Aorta (tissue), 5 donors: ENCODE measurements at places on chromosomes 1 and 21. TPM values are rescaled to one million over a fixed set of nuclear protein-coding genes. Genes with fewer than 3 reads are reported as not detected.

DNA sequence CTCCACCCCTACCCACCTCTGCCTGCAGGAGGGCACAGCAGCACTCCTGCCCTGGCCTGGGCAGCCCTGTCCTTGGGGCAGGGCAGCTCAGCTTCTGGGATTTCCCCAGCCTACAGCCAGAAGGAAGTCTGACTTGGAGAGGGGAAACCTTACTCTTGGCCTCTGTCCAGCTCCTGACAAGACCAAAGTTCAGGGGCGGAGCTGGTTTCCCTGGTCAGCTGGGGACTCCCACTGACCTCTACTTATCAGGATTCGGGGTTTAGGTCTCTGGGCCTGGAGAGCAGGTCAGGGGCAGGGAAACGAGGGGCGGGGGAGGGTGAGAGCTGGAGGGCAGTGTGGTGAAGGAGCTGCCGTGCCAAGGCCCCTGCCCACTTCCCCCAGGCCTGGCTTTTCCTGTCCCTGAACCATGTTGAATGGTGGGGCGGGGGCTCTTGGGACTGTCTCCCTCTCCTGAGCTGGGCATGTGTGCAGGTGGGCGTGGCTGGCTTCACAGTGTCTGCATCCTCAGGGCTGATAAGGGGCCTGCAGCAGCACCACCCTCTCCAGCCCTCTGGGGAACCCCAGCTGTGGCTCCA is 16.8 kb upstream of the ETV3 start:
- H3K27ac ChIP-seq: no peak overlapping the region
- H3K27me3 ChIP-seq: no peaks in the 10 kb centered on the region
- peak; percentile 70 for DNase-seq
- no peaks in the 10 kb centered on the region for H3K36me3 ChIP-seq
- no peaks in the 10 kb centered on the region for H3K4me1 ChIP-seq

GRCh38 chr1:66434096-66434495 is 99.9 kb upstream of the SGIP1 start:
- no peaks in the 10 kb centered on the region for H3K27me3 ChIP-seq
- H3K27ac ChIP-seq: no peak overlapping the region
- no peaks in the 10 kb centered on the region for H3K36me3 ChIP-seq

DNA sequence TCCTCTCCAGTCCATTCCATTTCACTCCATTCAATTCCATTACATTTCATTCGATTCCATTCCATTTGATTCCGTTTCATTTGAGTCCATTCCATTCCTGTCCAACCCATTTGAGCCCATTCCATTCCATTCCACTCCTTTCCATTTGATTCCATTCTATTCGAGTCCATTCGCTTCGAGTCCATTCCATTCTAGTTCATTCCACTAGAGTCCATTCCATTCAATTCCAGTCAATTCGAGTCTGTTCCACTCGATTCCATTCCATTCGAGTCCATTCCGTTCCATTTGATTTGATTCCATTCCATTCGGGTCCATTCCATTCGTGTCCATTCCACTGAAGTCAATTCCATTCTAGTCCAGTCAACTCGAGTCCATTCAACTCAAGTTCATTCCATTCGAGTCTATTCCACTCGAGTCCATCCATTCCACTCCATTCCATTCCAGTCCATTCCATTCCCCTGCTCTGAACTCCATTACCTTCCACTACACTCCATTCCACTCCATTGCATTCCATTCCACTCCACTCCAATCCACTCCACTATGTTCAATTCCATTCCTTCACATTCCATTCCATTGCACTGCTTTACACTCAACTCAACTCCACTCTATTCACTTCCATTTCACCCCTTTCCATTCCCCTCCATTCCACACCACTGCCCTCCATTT is 2569.4 kb upstream of the TPTE start:
- no peaks in the 10 kb centered on the region for H3K4me1 ChIP-seq
- no peak overlapping the region for H3K27ac ChIP-seq
- DNase-seq: no peak
- no peaks in the 10 kb centered on the region for H3K27me3 ChIP-seq
- H3K4me3 ChIP-seq: no peak overlapping the region

AK4 gene
- 68.2 TPM for total RNA-seq

ERICH3 gene
- total RNA-seq: not detected
